Central memory CD8-positive, alpha-beta T cell (primary cell): ENCODE measurements at places on chromosomes 2 and 18.

DNA sequence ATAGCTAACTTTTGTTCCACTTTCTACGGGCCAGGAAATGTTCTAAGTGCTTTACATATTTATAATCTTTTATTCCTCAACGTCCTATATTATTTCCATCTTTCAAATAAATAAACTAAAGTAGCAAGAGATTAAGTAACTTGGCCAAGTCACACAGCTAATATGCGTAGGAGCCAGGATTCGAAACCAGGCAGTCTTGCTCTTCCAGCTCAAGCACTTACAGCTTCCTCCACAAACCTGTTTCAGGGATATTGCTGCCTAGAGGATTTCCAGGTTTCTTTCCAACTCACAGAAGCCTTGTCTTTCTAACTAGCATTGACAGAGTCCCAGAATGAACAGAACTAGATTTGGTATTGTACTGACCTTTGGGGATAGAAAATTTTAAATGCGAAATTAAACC, 102.5 kb downstream of the FIGN start:
- DNase-seq = no peak

GRCh38 chr18:68436485-68436884, 278.4 kb downstream of the TMX3 start:
- DNase-seq = no peak

GRCh38 chr2:184769686-184770085, 171.4 kb downstream of the ZNF804A start:
- no peak for DNase-seq

GRCh38 chr18:24187689-24188088, 48.8 kb downstream of the CABYR start:
- no peak for DNase-seq

GRCh38 chr2:111665011-111665410, 219.0 kb downstream of the ANAPC1 start:
- DNase-seq = no peak

DNA sequence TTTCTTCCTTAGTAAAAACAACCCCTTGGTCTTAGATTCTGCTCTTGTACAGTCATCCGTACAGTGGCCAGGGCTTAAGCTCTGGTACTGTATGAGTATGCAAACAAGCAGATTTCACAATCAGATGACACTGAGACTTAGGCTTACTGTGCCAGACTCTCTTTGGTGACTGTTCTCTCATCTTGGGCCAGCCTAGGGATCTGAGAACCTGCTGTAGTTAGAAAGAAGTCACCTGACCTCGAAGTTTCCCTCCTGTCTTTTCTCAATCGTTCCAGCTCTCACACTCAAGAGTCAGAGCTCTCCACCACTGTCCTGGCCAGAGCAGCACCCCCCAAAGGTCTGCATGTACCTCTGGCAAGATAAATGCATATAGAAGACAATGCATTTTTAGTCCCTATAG, 63.2 kb downstream of the ZEB2 start:
- DNase-seq = no peak

GRCh38 chr2:34102339-34102738, 503.2 kb upstream of the FAM98A start:
- DNase-seq = no peak
